Cerebellum (tissue), 4 donors: ENCODE measurements at places on chromosomes 13 and 19.

DNA sequence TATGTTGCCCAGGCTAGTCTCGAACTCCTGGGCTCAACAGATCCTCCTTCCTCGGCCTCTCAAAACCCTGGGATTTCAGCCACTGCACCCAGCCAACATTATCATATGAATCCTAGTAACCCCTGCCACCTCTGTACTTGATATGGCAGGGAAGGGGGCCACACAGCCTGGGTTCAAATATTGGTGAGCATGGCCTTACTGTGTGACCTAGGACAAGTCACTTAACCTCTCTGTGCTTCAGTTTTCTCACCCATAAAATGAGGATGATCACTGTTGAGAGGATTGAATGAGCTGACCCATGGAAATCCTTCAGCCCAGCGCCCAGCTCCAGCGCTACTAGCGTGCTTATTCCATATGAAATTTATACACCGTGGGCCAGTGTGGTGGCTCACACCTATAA lies 3.6 kb upstream of the COMP start:
- no peak for DNase-seq

GRCh38 chr13:28320884-28321574 lies 173.9 kb downstream of the FLT1 start:
- DNase-seq, result no peak

DNA sequence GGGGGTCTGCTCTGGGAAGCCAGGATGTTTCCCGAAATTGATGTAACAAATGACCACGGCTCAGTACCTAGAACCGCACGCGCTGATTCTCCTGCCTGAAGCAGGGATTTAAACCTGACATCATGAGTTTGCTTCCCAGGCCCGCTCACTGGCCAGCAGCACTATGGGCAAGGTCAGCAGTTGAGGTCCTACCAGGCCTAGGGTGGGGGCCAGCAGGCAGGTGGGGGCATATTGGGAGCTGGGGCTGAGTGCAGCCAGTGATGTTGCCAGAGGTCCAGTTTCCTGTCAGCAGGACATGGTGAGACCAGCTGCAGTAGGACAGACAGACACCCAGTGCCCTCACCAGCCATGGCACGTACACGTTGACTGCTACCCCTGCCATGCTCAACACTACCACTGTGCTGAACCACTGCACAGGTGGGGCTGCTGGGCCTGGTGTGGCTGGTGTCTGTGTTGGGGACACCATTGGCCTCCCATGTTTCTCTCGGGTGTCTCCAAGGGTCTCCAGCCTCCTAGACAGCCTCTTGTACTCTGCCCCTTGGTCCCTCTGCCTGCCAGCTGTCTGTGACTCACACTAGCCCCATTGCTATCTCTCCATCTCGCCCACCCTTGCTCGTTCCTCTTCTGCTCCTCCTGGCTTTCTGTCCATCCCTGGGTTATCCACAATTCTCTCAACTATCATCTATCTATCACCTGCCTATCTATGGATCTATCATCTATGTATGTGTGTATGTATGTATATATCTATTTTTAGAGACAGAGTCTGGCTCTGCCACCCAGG lies 1.1 kb upstream of the C19orf85 start:
- DNase-seq, result no peak

DNA sequence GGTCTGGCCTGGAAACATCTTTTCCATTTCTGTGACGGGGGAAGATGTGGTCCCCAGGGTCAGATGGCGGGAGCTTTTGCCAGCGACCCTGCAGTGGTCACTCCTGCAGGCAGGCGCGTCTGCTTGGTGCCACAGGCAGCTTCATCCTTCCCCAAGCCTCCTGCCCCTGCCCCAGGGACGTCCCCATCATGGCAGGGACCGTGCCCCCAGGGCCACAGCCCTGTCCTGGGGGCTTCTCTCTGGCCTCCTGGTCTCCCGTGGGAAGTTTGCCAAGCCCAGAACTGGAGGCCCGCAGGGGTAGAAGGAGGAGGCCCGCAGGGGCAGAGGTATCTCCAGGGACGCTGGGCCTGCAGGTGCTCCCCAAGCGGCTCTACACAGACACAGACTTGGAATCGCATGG lies 47.5 kb downstream of the TMEM255B start:
- no peak for DNase-seq

DNA sequence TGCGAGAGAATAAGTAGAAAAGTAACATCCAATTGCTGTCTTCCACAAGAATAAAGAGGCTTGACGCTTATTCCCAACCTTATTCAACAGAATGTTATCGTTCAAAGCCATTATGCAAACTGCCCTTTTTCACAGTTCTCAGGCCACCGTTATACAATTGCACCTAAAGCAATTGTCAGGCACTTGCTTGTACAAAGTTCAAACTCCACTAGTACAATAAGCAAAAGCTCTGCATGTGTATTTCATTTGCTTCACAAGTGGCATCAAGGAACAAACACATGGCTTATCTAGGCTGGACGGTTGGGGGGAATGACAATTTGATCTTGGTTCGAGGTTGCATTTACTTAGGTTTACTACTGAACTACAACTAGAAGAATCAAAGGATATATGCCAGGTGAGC lies 815.6 kb downstream of the EFNB2 start:
- no peak for DNase-seq
